Bronchial epithelial cell (primary cell): ENCODE measurements at places on chromosomes 13 and 19.

- DNase-seq: no peak
Measured at GRCh38 chr19:55087542-55087901, 11.9 kb downstream of the EPS8L1 start.

DNA sequence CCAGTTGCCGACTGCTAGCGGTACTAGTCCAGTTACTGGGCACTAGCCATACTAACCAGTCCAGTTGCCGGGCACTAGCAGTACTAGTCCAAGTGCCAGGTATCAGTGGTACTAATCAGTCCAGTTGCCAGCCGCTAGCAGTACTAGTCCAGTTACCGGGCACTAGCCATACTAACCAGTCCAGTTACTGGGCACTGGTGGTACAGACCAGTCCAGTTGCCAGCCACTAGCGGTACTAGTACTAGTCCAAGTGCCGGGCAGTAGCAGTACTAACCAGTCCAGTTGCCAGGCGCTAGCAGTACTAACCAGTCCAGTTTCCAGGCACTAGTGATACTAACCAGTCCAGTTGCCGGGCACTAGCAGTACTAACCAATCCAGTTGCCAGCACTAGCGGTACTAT lies 124.1 kb upstream of the MCF2L start:
- DNase-seq: no peak

- DNase-seq: no peak
Measured at GRCh38 chr13:108787700-108788414, 158.4 kb downstream of the MYO16 start.

- peak; percentile 66 for DNase-seq
Measured at GRCh38 chr13:37640499-37640898, 41.9 kb upstream of the POSTN start.

DNA sequence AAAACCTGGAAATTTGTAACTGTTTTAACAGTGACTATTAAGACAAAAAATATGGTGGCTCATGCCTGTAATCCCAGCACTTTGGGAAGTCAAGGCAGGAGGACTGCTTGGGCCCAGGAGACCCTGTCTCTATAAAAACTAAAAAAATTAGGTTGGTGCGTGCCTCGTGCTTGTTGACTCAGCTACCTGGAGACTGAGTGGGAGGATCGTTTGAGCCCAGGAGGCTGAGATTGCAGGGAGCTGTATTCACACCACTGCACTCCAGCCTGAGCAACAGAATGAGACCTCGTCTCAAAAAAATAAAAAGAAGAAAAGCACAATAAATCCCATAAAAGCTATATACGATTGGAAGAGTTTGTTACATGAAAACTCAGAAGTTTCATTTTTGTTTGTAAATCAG lies 23.7 kb downstream of the KLF5 start:
- peak; percentile 69 for DNase-seq

- no peak for DNase-seq
Measured at GRCh38 chr13:108728370-108728769, 99.0 kb downstream of the MYO16 start.

- no peak for DNase-seq
Measured at GRCh38 chr13:111518161-111518792, 197.8 kb downstream of the TEX29 start.

DNA sequence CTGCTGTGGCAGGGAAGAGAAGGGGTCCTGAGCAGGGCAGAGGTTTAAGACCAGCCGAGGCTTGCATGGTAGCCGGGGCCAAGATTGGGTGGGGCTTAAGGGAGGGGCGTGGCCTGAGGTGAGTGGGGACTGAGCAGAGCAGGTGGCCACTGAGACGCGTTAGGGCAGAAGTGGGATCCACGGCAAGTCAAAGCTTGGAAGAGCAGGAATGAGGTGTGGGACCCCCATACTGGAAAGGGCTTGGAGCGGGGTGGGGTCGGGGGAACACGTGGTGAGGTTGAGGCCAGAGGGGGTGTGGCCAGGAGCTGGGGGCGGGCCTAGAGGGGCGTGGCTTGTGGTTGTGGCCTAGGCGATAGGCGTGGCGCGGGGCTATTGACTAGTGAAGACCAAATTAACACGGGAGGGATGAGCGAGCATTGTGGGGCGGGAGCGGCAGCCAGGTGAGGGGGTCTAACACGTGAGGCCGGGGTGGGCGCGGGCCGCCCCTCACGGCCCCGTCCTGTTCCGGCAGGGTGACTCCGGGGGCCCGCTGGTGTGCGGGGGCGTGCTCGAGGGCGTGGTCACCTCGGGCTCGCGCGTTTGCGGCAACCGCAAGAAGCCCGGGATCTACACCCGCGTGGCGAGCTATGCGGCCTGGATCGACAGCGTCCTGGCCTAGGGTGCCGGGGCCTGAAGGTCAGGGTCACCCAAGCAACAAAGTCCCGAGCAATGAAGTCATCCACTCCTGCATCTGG lies 3.3 kb downstream of the CFD start:
- peak; percentile 62 for DNase-seq

DNA sequence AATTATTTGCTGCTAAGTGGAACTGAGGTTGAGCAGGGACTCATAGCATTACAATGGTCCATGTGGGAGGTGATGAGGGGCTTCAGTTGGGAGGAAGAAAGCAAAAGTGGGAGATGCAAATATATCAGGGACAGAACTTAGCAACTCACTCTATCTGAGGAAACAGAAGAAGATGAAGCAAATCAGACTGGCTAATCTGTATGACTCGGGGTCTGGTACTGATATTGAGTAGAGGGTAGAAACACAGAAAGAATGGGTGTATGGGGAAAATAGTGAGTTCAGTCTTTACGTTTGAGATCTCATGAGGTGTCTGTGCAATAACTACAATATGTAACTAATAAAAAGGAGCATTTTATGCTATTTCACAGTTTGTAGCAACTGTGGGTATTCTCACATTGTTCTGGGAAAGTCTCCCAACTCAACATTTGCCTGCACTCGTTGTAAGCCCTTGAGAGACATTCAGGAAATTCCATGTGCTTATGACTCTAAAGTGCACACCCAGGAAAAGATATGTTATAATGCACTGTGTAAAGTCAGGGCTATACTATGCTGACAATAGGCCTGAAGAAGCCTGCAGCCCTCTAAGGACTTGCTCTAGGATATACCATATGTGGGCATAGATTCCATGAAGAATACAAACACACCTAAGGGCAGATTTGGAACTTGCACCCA lies 183.5 kb downstream of the SPRY2 start:
- peak; percentile 59 for DNase-seq

DNA sequence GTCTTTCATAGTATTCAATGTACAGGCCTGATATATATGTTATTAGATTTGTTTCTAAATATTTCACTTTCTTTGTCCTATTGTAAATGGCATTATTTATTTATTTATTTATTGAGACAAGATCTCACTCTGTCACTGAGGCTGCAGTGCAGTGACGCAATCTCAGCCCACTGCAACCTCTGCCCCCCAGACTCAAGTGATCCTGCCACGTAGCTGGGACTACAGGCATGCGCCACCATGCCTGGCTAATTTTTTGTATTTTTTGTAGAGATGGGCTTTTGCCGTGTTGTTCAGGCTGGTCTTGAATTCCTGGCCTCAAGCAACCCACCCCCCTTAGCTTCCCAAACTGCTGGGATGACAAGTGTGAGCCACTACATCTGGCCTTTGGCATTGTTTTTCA lies 5.4 kb upstream of the GAS6 start:
- no peak for DNase-seq

DNA sequence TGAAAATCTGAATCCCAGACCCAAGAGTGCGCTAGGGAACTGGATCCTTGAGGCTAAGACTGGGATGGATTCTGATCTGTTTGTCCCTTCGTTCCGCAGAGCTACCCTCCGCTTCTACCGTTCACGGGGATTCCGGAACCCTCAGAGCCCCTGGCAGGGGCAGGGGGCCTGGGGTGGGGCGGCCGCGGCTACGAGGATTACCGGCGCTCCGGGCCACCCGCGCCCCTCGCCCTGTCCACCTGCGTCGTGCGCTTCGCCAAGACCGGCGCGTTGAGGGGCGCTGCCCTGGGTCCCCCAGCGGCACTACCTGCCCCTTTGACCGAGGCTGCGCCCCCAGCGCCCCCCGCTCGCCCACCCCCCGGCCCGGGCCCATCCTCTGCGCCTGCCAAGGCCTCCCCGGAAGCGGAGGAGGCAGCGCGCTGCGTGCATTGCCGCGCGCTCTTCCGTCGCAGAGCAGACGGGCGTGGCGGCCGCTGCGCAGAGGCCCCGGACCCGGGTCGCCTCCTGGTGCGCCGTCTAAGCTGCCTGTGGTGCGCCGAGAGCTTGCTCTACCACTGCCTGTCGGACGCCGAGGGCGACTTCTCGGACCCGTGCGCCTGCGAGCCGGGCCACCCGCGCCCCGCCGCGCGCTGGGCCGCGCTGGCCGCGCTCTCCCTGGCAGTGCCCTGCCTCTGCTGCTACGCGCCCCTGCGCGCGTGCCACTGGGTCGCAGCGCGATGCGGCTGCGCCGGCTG lies 7.1 kb downstream of the SPRED3 start:
- DNase-seq: no peak

DNA sequence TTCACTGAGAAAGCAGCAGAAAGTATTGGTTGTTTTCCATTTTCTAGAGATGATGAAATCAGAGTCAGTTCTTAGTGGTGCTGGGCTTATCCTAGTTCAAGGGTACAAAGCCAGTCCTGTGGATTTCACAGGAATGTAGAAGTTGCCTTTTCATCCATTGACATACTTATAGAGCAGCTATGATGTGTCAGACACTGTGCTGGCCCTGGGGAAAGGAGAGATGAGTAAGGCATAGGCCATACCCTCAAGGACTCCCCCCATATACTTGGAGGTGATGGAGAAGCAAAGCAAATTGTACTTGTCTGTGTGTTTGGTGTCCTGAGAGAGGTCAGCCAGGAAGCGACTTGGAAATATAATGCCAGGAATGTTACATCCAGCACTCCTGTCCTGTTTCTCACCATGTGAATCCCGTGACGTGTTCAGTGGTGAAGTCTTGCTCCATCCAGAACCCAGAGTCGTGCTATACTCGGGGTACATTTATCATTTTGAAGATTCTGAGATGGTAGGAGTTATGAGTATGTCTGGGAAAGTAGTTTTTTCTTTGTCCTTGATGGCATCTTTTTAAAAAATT lies 22.6 kb downstream of the ERCC5 start:
- DNase-seq: no peak

GRCh38 chr13:65722506-65722905 lies 1507.6 kb downstream of the PCDH9 start:
- no peak for DNase-seq

GRCh38 chr19:10501971-10502523 lies 1.1 kb downstream of the KEAP1 start:
- no peak for DNase-seq

DNA sequence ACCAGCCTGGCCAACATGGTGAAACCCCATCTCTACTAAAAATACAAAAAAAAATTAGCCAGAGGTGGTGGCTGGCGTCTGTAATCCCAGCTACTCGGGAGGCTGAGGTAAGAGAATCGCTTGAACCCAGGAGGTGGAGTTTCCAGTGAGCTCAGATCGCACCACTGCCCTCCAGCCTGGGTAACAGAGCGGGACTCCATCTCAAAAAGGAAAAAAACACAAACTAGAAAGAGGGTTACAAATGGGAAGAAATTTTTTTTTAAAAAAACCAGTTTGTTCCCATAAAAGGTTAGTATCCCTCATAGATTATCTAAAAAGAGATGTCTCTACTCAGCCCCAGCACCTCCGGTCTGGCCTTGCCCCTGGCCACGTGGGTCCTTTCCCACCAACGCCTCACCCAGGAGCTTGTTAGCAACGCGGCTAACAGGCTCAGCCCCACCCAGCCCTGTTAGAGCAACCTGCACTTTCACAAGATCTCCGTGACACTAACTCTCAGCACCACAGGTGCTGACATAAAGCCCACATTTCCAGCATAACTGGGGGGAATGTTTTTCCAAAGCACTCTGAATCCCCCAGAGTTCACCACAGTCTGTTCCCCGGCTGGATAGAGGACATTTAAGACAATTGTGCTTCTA lies 4.3 kb downstream of the DMKN start:
- DNase-seq: peak; percentile 79

DNA sequence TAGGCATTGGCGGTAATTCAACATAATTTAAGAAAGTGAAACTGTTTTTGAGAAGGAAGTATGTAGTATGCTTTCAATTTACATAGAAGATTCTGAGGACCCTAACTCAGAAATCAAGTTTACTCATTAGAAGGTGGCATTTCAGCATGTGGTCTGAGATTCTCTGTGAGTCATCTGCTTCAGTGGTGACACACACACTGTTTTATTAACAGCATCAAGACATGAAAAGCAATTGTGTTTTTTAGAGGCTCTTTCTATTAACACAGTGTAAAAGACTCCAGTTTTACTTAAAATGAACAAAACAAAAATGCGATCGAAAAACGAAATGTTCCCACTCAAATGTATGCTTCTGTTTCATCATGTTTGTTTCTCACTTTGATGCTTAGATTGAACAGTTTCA lies 802.1 kb upstream of the SLITRK6 start:
- DNase-seq: peak; percentile 40

DNA sequence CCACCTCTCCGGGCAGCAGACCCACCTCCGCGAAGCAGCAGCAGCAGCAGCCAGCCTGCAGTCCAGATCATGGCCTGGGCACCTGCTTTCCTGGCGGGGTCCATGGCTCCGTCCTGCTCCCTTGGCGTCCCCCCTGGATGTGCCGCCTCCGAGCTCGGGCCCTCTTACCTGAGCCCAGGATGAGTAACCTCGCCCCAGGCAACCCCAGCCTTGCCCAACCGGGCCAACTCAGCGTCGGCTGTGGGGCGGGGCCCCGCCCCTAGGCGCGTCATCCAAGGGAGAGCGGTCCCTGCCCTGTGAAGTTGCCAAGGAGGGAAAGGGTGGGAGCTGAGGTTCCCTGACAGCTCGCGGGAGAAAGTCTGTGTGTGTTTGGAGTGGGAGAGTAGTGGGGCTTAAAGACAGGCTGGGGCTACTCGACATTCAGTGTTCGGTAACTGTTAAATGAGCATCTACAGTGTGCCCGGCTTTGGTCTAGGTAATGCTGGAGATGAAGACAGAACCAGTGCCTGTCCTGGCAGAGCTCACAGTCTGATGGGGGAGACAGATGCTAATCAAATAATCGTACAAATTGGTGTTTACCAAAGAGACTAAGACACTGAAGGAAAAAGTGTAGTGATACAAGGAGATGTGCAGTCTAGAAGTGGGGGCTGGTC lies at the start of gene LYPD3:
LYPD3 (minus strand) TSS at position 141 of the 653 bp plus-strand sequence; CDS start at position 104, 37 bp downstream.
- DNase-seq: peak; percentile 90

- no peak for DNase-seq
Measured at GRCh38 chr13:25237083-25237482, 50.2 kb downstream of the MTMR6 start.

- DNase-seq: no peak
Measured at GRCh38 chr19:47487551-47488515, 3.8 kb upstream of the KPTN start.

GRCh38 chr13:106367361-106367971 lies 168.0 kb downstream of the EFNB2 start:
- DNase-seq: no peak

DNA sequence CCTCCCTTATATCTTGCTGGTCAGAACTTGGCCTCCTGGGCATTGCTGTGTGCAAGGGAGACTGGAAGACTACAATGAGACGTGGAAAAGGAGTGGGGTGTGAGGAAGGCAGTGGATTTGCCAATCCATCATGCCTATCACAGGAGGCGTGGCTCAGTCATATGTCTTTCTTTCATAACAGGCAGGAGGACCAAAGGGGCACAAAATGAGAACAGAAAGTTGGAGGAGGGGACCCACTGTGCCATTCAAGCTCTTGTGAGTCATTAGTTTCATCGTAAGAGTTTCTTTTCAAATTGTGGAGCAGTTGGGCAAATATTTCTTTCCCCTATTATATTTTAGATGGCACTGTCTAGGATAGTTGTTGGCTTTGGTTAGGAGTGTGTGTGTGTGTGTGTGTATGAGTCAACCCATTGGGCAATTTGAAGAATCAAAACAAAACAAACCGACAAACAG lies 471.5 kb downstream of the TSHZ3 start:
- no peak for DNase-seq
